ENCODE measurements at places on chromosomes 2 and 18. TPM values are rescaled to one million over a fixed set of nuclear protein-coding genes. Genes with fewer than 3 reads are reported as not detected.
A peak's percentile ranks its signal among the peaks of the same experiment; 100 is the strongest.

The KCNJ3 gene
- 0.50 TPM for total RNA-seq

The POU3F3 gene
- 0.09 TPM for total RNA-seq

DNA sequence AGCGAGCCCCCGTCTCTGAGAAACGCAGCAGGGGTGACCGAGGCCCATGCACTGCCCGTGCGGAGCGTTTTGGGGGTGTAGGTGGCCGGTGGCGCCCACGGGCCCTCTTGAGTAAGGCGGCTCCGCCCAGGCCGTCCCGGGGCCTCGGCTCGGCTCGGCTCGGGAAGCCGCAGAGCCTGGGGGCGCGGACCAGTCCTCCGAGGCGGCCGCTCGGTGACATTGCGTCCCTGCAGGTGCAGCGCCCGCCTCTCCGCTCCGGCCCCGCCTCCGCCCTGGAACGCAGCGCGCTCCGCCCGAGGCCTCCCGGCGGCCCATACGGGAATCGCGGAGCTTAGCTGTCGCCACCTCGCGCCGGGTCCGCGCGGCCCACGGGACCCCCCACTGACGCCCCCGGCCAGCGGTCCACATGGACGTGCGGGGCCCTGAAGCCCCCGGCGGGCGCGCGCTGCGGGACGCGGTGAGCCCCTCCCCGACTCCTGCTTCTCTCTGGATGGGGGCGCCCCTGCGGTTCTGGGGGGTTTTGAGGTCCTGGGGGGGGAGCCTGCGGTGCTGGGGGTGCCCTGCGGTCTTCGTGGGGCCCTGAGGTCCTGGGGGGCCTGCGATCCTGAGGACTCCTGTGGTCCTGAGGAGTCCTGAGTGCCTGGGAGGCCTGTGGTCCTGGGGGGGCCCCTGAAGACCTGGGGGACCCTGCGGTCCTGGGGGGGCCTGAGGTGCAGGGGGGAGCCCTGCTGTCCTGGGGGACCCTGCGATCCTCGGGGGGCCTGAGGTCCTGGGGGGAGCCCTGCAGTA lies at the start of gene HSBP1L1:
TSS of gene HSBP1L1 (plus strand) at position 314 of the 789 bp plus-strand sequence. CDS start at position 407, 93 bp downstream.
- DNase-seq = peak; percentile 84
- H3K4me1 ChIP-seq = peaks cover 21% of the 10 kb centered on the region
- H3K4me3 ChIP-seq = peak within 1 kb of the TSS; percentile 64
- H3K27ac ChIP-seq = no peak within 1 kb of the TSS
- H3K36me3 ChIP-seq = no peaks in the 10 kb centered on the region

DNA sequence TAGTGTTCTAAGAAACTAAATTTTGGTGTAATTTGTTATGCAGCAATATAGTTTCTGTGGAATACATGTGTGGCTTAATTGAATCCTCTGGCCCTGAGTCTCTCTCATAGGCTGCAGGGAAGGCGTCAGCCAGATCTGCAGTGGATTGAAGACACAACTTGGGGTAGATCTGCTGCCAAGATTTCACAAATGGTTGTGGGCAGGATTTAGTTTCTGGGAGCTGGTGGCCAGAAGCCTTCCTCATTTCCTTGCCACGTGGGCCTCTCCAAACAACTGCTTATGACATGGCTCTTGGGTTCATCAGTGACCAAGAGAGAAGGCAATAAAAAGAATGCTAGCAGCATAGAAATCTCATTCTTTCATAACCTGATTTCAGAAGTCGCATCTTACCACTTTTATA lies 28.2 kb downstream of the CCDC102B start:
- H3K36me3 ChIP-seq = no peaks in the 10 kb centered on the region
- no peak overlapping the region for H3K27ac ChIP-seq
- no peak for DNase-seq
- H3K27me3 ChIP-seq = no peaks in the 10 kb centered on the region
- H3K4me1 ChIP-seq = no peaks in the 10 kb centered on the region
- no peak overlapping the region for H3K4me3 ChIP-seq

DNA sequence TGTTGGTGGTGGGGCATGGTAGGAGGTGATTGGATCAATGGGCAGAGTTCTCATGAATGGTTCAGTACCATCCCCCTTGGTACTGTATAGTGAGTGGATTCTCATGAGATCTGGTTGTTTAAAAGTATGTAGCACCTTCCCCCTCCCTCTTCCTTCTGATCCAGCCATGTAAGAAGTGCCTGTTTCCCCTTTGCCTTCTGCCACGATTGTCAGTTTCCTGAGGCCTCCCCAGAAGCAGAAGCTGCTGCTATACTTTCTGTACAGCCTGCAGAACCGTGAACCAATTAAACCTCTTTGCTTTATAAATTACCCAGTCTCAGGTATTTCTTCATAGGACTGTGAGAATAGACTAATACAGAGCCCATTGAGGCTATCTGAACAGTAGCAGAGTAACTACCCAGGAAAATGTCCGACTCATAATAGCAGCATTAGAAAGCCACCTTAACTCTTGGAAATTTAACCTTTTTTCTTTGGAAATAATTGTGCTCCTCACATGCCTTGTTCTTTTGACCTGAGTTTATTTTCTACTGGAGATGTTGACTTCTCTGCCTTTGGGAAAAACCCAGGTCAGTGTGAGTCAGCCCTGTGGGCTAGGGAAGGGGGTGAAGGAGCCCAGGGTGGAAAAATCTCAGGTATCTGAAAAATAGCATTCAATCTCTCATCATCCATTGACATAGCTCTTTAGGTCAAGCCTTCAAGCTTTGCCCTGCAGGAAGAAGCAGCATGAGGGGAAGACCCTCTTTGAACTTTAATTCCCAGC lies 18.1 kb downstream of the CYP1B1 start:
- H3K4me1 ChIP-seq = no peaks in the 10 kb centered on the region
- H3K27ac ChIP-seq = no peak overlapping the region
- H3K4me3 ChIP-seq = no peak overlapping the region

All from H1 (cell line).